ENCODE measurements at places on chromosomes 5 and 9. TPM values are rescaled to one million over a fixed set of nuclear protein-coding genes. Genes with fewer than 3 reads are reported as not detected.

- no peak for DNase-seq
Measured at GRCh38 chr5:89597878-89598277, 714.9 kb upstream of the MEF2C start.

GRCh38 chr5:96752341-96753016 is 55.3 kb downstream of the ERAP1 start:
- no peak for DNase-seq

GRCh38 chr9:135447126-135447525 is 32.5 kb upstream of the PPP1R26 start:
- DNase-seq, result no peak

GRCh38 chr5:135831851-135832555 is 2.5 kb upstream of the SLC25A48 start:
- no peak for DNase-seq

GRCh38 chr5:113162770-113163169 is 186.2 kb downstream of the DCP2 start:
- peak; percentile 39 for DNase-seq

GRCh38 chr5:156589946-156590216 is 260.2 kb upstream of the PPP1R2B start:
- no peak for DNase-seq

DNA sequence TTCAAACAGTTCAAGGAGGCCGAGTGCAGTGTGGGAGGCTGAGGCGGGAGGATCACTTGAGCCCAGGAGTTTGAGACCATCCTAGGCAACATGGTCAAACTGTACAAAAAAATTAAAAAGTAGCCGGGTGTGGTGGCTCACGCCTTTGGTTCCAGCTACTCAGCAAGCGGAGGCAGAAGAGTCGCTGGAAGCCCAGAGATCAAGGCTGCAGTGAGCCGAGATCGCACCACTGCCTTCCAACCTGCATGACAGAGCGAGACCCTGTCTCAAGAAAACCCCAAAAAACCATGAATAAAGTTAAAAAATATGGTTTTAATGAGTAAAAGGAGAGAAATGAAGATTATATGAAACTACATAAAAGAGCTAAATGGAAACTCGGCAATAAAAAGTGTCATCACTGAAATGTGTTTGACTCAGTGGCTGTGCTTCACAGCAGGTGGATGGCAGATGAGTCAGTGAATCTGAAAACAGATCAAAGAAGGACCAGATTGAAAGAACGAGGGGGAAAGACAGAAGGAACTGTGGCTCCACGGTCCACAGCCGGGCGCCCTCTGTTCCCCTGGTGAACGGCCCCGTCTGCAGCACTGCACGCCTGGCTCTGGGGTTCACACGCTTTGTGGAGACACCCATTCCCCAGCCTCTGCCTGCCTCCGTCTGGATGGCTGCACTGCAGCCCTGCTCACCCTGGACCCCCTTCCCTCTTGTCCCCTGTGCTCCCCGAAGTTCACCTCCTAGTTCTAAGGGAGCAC is 25.1 kb downstream of the EXD3 start:
- DNase-seq, result no peak

DNA sequence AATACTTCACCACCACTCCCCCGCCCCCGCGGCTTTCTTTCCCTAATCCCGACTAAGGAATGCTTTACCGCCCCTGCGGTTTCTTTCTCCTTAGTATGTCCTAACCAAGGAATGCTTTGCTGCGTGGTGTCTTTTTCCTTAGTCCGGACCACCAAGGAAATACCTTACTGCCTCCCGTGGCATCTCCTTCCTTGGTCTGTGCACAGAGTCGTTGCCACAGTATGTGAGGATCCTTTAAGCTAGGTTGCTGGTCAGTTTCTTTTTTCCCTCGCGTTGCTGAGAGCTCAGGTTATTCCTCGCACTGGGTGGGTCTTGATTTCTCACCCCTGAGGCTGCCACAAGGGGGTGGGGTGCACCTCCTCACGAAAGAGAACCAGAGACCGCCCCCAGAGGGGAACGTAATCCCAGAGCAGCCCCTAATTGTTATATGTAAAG is 309.4 kb downstream of the NR3C1 start:
- no peak for DNase-seq

DNA sequence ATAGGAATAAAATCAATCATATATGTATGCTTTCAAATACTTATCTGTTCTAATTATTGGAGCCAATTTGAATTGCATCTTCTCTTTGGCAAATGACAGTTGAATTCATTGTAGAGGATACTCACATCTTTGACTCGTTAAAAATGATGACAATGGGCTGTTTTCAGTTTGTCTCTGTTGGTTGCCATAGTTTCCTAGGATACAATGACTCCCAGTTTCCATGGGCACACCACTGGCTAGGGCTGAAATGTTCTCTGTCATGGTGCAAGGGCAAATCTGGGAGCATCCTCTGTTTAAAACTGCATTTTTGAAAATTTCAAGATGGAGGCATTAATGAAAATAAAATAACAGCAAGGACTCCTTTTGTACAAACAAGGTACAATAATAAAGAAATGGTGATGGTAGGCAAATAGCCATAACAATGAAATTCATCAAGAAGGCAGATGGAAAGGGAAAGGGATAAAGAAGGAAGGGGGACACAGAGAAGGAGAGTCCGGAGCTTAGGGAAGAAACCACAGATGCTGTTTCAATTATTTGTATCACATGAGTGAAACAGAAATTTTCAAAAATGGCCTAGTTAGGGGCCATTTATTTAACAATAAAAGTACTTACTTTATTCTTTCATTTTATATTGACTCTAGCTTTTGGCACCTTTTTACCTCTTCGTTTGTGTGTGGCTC is 378.8 kb upstream of the SEMA6A start:
- DNase-seq, result no peak

GRCh38 chr9:28539434-28540070 is 966.3 kb upstream of the C9orf72 start:
- no peak for DNase-seq

DNA sequence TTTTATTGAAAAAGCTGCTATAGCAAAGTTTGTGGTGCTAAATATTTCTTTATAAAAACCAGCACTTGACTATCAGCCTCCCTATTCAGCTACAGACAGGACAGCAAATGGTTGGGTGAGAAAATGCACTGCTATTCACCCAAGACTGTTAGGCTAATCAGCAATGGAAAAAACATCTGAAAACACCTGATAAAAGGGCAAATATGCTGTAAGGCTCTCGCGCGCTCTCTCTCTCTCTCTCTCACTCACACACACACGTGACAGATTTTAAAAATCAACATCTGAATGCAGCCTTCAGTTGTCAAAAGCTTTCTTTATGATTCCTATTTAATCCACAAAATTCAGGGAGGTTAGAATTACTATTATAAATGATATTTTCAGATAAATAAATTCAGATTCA is 80.2 kb downstream of the HTR4 start:
- no peak for DNase-seq

GRCh38 chr5:170745481-170746071 is 37.9 kb upstream of the GABRP start:
- peak; percentile 31 for DNase-seq

- DNase-seq, result peak; percentile 70
Measured at GRCh38 chr9:132669319-132669697, 475 bp downstream of the DDX31 start.

GRCh38 chr5:87121304-87122150 is 146.2 kb upstream of the RASA1 start:
- no peak for DNase-seq

DNA sequence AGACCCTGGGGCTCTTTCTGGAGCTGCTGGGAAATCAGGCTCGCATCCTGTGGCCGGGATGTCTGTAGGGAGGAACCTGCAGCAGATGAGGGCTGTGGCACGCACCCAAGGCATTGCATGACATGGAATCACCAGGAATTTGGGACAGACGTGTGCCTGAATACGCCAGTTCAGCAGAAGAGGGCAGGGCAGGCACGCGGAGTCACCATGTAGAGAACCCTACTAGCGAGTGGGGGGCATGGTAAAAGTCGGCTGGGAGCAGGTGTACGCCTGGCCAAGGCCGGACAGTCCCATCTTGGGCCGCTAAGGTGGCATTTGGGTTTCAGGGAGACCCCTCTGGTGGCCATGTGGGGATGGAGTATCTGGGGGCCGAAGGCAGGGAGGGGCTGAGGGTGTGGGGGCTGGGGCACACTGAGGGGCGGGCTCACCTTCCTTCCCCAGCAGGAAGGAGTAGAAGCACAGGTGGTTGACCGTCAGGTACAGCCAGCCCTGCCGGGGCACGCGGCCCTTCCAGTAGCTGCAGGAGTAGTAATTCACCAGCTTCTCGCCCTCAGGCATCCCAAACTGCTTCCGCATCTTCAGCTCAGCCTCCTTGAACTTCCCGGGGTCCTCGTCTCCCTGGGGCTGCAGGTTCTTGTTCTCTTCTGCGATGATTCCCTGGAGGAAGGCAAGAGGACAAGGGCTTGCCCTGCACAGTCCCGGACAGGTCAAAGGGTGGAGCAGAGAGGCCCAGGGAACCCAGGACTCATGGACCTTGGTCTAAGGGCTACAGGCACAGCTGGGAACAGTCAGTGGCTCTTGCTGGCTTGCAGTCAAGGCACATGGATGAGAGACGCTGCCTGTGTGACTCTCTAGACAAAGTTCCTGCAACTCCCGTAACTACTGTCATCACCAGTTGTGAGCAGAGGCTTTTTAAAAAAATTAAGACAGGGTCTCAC is 13.5 kb downstream of the TBC1D9B start:
- DNase-seq, result peak; percentile 69

- no peak for DNase-seq
Measured at GRCh38 chr5:123717139-123717538, 205.2 kb downstream of the CSNK1G3 start.

- no peak for DNase-seq
Measured at GRCh38 chr5:109387408-109387974, 22.3 kb downstream of the PJA2 start.

- DNase-seq, result no peak
Measured at GRCh38 chr5:138702166-138703077, 50.8 kb upstream of the CTNNA1 start.

- peak; percentile 84 for DNase-seq
Measured at GRCh38 chr9:111975709-111976108, 79.1 kb downstream of the UGCG start.

DNA sequence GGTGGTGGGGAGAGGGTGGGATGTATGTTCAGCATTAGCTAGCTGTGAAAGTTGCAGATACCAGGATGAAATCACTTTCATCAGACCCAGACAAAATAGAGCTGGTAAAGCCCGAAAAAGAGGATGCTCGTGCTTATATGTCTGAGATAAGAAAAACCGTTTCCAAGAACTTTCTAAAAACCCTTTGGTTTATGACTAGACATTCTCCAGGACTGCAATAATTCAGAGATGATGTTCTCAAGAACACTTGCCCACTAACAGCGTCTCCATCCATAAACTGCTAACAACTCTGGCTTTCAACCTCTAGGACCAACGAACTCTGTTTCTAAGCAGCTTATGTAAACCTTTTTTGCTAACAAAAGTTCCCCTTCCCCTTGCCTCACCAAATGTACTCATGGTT is 8.4 kb upstream of the AMACR start:
- no peak for DNase-seq

DNA sequence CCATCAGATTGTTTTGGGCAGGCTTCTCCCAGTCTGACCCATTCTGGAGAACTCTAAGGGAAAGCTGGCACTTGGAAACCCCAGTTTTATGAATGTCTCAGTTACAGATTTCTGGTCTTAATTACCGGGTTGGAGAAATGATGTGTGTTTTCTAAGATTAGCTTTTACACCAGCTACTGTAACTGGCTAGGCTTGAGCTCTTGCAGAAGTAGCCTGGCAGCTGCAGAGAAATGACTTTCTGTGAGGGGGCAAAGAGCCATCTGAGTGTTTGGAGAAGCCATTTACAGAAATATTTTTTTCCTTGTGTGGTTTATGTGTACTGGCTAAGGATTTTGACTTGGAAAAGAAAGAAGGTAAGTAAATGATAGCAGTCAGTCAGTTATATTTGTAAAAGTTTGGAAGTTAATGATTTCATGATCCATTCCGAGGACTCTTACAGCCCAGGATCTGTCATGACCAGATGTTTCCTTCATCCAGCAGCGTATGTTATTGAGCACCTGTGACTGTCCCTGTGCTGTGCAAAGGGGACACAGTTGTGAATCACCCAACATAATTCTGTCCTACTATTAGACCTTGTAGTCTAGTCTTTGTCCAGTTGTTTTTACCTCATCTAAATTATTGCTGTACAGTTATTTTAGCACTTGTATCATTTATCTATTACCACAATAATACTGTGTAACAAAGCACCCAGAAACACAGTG is 53.7 kb upstream of the GDNF start:
- no peak for DNase-seq

DNA sequence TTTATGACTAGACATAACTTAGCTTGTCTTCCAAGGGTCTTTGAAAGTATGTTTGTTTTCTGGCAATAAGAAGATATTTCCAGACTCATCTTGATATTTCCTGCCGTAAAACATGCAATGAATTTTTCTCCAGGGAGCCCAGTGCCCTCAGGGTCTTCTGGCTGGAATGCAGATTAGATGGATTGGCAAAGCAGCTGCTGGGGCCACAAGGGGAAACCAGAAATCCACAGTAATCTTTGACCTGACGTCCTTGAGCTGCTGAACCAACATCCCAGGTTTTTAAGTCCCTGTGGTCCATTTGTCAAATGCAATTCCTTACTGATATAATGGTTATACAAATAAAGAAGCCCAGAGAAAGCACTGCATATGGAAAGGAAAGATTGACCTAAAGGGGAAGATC is 93.0 kb downstream of the THBS4 start:
- no peak for DNase-seq

DNA sequence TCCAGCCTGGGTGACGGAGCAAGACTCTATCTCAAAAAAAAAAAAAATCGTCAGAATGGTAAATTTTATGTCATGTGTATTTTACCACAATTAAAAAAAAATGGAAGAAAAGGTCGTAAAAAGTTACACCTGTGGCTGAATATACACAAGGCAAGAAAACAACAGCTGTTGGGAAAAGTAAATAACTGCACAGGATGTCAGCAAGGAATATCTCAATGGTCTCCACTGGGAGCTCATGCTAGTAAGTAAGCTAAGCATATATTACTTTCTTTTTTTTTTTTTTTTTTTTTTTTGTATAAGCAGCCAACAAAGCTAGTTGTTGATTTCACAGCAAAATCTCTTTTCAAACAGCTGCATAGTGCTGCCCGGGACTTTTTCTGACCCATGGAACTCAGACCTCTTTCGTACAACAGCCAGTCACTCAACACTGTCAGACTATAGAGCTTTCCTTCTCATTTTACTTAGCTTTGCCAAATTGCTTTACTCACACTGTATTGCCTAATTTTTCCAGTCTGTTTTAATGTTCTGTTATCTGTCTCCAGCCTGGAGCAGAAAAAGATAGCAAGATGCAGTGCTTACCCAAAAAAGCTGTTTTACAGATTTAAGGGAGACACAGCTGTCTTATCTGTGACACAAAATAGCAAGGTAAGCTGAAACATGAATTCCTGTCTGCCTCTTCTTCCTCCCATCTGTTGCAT is 175.9 kb downstream of the ENC1 start:
- no peak for DNase-seq

GRCh38 chr9:130301483-130302286 is 36.1 kb downstream of the HMCN2 start:
- DNase-seq, result no peak

Gene PKD2L2
- not detected for total RNA-seq

Gene NTRK2
- 0.18 TPM for total RNA-seq

Gene PCDHAC2
- total RNA-seq, result 1.6 TPM

Gene PSD2
- total RNA-seq, result 0.07 TPM

Gene B4GALT1
- 145 TPM for total RNA-seq

Gene PCDHGA10
- 3.1 TPM for total RNA-seq

Gene TTC16
- total RNA-seq, result not detected

Gene PPIC
- total RNA-seq, result 17.6 TPM

Gene TLX3
- not detected for total RNA-seq

Gene IRX2
- not detected for total RNA-seq

Gene ECM2
- total RNA-seq, result 22.2 TPM

Gene CCDC171
- 0.80 TPM for total RNA-seq

Gene CMYA5
- 3.2 TPM for total RNA-seq

Gene ADAMTS19
- total RNA-seq, result not detected

Gene MAMDC4
- total RNA-seq, result 9.4 TPM

Data from right lobe of liver (tissue), 6 donors.